Neural crest cell (in vitro differentiated cells): ENCODE measurements at places on chromosomes 5 and 9.

DNA sequence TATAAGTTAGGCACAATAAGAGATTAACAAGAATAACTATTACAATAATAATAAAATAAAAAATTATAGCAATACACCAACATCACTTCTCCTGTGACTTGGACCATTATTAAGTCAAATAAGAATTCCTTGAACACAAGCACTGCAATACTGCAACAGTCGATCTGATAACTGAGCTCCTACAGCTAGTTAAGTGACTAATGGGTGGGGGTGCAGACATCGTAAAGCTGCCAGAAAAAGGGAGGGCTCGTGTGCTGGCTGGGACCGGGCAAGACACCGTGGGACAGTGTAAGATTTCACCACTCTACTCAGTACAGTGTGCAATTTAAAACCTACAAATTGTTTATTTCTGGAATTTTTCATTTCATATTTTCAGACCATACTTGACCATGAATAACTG, 78.8 kb downstream of the SNX24 start:
- H3K27me3 ChIP-seq = no peaks in the 10 kb centered on the region
- no peak for DNase-seq
- H3K4me3 ChIP-seq = no peak overlapping the region
- H3K27ac ChIP-seq = no peak overlapping the region

- no peak overlapping the region for H3K27ac ChIP-seq
- peaks cover 10% of the 10 kb centered on the region for H3K4me1 ChIP-seq
- no peak for DNase-seq
- H3K4me3 ChIP-seq = no peak overlapping the region
Observed at GRCh38 chr5:52705720-52706119, 82.0 kb upstream of the ITGA1 start.

DNA sequence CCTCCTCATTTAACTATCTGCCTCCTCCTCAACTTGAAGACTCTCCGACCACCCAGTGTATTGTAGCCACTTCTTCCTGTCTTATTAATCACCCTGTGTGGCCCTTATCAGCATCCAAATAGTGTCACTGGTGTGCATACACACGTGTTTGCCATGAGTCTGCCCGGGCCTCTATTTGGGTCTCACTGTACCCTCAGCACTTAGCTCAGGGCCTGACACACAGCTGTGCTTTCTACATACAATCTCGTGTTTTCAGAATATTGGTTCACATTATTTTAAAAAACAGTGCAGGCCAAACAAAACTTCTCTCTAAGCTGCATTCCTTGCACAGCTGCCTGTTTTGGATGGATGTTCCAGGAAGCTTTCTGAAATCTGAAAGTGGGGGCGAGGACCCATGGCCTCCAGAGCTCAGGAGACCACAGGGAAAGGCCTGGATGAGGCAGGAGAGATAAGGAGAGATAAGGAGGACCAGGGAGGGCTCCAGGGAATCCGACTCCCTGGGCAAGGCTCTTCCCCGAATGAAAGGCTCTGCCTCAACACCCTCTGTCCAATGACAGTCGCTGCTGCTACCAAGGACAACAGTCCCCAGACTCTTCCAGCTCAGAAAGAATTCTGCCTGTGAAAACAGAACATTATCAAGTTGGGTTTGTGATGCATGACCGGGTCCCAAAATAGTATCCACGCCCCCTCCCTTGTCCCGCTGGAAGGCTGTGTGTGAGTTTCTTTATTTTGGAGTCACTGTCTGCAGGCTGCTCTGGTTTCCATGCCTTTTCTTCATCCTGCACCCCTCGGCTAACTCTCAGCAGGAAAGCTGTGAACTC, 255.6 kb downstream of the NSG2 start:
- no peak overlapping the region for H3K27ac ChIP-seq
- H3K27me3 ChIP-seq = peaks cover 34% of the 10 kb centered on the region
- H3K4me3 ChIP-seq = no peak overlapping the region
- no peak for DNase-seq
- no peaks in the 10 kb centered on the region for H3K36me3 ChIP-seq

DNA sequence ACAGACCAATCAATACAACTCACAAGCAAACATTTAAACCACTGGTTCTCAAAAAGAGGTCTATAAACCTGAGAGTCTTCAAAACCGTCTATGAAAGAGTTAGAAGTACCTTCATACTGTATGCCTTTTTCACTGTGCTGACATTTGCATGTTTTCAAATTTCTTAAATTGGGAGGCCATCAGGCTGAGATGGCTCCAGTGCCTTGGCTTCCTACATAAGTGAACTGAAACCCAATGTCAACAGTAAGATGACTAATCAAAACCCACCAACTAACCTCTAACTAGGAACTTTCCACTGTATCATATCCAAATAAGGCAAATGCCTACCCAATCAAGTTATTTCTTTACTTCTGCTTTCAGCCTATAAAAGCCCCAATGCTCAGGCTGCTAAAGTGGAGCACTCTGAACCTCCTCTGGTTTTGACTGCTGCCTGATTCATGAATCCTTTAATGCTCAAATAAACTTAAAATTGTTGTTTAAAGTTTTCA, 35.1 kb downstream of the FAM13B start:
- H3K27ac ChIP-seq = peak overlapping the region; percentile 15
- H3K4me1 ChIP-seq = peaks cover 4% of the 10 kb centered on the region
- H3K4me3 ChIP-seq = no peak overlapping the region
- H3K36me3 ChIP-seq = peaks cover 22% of the 10 kb centered on the region
- no peaks in the 10 kb centered on the region for H3K27me3 ChIP-seq

GRCh38 chr5:60843936-60844905, at the start of gene ELOVL7:
TSS of gene ELOVL7 (minus strand) at chr5:60844269. CDS start at chr5:60787397, 56,872 bp downstream.
- H3K4me3 ChIP-seq = peak within 1 kb of the TSS; percentile 83
- H3K27ac ChIP-seq = no peak within 1 kb of the TSS
- no peaks in the 10 kb centered on the region for H3K36me3 ChIP-seq
- peak; percentile 53 for DNase-seq
- peaks cover 13% of the 10 kb centered on the region for H3K4me1 ChIP-seq
- H3K27me3 ChIP-seq = peaks cover 73% of the 10 kb centered on the region

DNA sequence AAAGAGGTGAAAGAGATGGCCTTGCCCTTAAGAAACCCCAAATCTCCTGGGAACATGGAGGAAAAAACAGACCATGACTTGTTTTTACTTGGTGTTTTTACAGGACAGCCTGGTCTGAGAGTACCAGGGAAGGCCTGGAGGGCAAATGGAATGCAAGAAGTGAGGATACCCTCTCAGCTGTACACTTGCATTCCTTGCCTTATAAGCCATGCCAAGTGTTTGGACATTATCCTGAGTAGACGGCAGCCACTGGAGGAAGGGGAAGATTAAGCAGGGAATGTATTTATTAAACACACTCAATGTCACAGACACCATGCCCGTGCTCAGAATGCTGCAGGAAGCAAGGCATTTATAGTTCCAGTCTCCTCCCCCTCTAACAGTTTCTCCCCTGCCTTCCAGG, 581.4 kb downstream of the CDK5RAP2 start:
- DNase-seq = no peak
- H3K27me3 ChIP-seq = no peaks in the 10 kb centered on the region
- no peaks in the 10 kb centered on the region for H3K4me1 ChIP-seq
- no peak overlapping the region for H3K4me3 ChIP-seq
- no peaks in the 10 kb centered on the region for H3K36me3 ChIP-seq

GRCh38 chr5:130923543-130924124, 241.4 kb downstream of the HINT1 start:
- DNase-seq = no peak
- no peak overlapping the region for H3K27ac ChIP-seq
- H3K4me1 ChIP-seq = no peaks in the 10 kb centered on the region

GRCh38 chr9:80052830-80053229, 481.1 kb downstream of the TLE4 start:
- no peak for DNase-seq
- H3K27me3 ChIP-seq = no peaks in the 10 kb centered on the region
- H3K4me1 ChIP-seq = peaks cover 11% of the 10 kb centered on the region
- peaks cover 9% of the 10 kb centered on the region for H3K36me3 ChIP-seq
- H3K27ac ChIP-seq = no peak overlapping the region

DNA sequence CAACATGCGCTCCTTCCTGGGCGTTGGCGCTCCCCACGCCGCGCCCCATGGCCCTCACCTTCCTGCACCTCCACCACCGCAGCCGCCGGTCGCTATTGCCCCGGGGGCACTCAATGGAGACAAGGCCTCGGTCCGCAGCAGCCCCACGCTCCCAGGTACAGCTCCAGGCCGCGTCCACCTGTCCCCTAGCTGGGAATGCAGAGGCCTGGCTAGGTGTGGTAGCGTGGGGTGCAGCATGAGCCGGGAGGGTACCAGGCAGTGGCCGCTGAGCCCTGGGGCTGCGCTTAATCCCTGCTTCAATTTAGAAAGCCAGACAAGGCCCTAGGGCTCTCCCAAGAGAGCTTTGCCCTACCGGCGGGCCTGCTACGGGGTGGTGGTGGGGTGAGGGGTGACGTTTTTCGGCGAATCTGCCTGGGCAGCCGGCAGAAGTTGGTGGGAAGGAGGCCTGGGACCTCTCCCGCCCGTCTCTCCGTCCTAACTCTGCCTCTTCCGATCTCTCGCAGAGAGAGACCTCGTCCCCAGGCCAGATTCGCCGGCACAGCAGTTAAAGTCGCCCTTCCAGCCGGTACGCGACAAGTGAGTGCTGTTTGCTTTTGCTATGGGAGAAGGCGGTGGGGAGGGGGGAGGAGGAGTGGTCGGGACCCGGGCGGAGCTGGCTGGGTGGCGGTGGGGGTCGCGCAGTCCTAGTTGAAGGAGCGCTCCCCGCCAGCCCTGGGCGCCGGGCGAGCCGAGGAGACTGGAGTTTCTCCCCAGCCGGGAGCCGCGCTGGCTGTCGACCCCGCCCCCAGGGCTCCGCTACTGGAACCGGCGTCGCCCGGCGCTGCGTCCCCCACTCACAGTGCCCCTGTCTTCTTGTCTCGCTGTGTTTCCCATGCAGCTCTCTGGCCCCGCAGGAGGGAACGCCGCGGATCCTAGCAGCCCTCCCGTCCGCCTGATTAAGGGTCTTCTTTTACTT, 4.8 kb downstream of the IRX1 start:
- peak overlapping the region; percentile 63 for H3K4me3 ChIP-seq
- peaks cover 40% of the 10 kb centered on the region for H3K4me1 ChIP-seq
- H3K27ac ChIP-seq = no peak overlapping the region

DNA sequence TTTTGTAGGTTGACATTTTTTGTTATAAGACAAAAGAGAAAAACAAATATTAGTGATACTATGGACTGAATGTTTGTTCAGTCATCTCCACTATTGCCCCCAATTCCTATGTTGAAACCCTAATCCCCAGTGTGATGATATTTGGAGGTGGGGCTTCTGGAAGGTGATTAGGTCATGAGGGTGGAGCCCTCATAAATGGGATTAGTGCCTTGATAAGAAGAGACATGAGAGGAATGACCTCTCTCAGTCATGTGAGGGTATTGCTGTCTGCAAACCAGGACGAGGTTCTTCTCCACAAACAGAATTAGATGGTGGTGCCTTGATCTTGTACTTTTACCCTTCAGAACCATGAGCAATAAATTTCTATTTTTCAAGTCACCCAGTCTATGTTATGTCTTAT, 34.5 kb upstream of the KLF9 start:
- no peak overlapping the region for H3K4me3 ChIP-seq
- DNase-seq = no peak
- no peaks in the 10 kb centered on the region for H3K27me3 ChIP-seq
- no peaks in the 10 kb centered on the region for H3K36me3 ChIP-seq

DNA sequence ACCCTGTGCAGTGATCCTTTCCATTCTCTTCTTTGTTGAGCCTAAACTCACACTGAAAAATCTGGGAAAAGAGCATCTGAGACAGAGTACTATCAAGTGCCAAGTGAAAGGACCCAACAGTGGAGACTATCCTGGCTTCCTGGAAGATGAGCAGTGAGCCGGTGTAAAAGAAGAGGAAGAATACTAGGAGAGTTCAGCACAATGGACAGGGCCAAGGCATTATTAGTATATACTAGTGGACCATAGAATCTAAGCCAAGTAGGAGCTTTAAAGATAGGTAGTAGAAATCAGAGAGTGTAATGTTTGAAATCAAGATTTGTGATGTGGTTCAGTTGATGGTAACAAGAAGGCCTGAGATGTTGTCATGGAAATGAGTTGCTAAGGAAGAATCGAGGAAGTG, 140.8 kb downstream of the CAMK4 start:
- no peaks in the 10 kb centered on the region for H3K4me1 ChIP-seq
- no peak for DNase-seq
- peaks cover 24% of the 10 kb centered on the region for H3K27me3 ChIP-seq
- H3K27ac ChIP-seq = no peak overlapping the region

DNA sequence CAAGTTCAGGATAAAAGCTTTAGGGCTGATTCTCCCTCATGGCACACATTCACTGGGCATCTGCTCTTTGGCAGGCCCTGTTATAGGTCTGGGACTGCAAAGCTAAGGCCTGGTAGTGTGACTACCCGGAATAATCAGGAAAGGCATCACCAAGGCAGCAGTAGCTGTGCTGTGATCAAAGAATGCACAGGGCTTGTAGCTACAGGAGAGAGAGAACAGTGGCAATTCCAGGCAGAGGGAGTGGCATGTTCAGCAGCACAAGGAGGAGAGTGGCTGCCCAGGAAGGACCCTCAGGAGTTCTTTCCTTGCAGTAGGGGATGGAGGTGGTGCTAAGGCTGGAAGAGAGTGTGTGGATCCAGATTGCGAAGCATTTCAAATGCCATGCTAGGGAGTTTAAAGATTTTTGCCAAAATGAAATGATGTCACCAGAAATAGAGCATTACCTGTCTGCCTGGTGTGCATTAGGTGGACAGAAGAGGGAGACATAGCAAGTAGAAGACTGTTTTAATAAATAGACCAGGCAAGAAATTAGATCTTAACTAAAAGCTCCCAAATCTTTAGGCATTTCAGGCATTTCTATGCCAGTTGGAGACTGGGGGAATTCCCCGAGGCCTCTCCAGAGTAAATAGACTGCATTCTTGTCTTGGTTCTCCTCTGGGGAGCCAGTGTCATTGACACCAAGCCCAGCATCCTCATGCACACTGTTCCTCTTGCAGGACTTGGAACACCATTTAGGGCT, 69.1 kb downstream of the GPR21 start:
- H3K27ac ChIP-seq = no peak overlapping the region
- H3K4me3 ChIP-seq = no peak overlapping the region
- no peak for DNase-seq
- no peaks in the 10 kb centered on the region for H3K4me1 ChIP-seq
- H3K27me3 ChIP-seq = no peaks in the 10 kb centered on the region

- H3K27me3 ChIP-seq = no peaks in the 10 kb centered on the region
- no peaks in the 10 kb centered on the region for H3K36me3 ChIP-seq
- peak overlapping the region; percentile 94 for H3K4me3 ChIP-seq
- peaks cover 28% of the 10 kb centered on the region for H3K4me1 ChIP-seq
Observed at GRCh38 chr9:85740787-85741094, 1.0 kb downstream of the AGTPBP1 start.

GRCh38 chr5:61466017-61466416, 134.0 kb downstream of the ZSWIM6 start:
- DNase-seq = no peak
- H3K27ac ChIP-seq = no peak overlapping the region
- H3K4me1 ChIP-seq = peaks cover 35% of the 10 kb centered on the region
- H3K27me3 ChIP-seq = no peaks in the 10 kb centered on the region
- H3K36me3 ChIP-seq = peaks cover 7% of the 10 kb centered on the region
